Daoy (cell line): ENCODE measurements at places on chromosomes 16 and 17. TPM values are rescaled to one million over a fixed set of nuclear protein-coding genes. Genes with fewer than 3 reads are reported as not detected.

- DNase-seq, result peak; percentile 79
These were observed 2.9 kb upstream of the IFI35 start for GRCh38 chr17:43003542-43004172.

GRCh38 chr17:72233986-72234385 is 113.2 kb downstream of the SOX9 start:
- DNase-seq, result no peak

DNA sequence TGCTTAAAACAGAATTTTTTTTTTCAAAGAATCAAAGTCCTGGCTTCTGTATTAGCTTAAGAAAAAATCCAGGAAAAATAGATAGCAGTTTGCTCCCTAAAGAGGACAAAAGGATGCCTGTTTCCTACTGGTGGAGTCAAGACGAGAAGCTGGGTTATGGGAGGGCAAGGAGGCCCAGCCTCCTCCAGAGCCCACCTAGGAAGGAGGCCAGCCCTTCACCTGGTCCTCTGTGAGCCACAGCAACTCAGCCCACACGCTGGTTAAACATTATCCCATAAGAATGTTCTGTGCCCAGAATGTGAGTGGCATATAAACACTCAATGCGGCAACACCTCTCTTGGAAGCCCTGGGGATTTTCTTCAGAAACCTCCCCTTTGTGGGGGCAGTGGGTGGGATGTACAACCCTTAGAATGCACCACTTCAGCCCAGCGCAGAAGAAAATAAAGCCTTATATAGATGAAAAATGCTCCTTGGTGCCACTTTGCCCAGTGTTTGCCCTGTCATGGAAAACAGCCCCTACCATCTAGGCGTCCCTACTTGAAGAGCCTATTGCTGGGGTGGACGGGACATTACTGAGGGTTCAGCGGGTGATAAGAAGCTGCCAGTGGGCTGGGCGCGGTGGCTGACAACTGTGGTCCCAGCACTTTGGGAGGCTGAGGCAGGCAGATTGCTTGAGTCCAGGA is 48.0 kb downstream of the TEKT5 start:
- no peak for DNase-seq

- no peak for DNase-seq
These were observed 33.5 kb downstream of the ERCC4 start for GRCh38 chr16:13953501-13953900.

- no peak for DNase-seq
These were observed 19.3 kb downstream of the MPRIP start for GRCh38 chr17:17061516-17061915.

DNA sequence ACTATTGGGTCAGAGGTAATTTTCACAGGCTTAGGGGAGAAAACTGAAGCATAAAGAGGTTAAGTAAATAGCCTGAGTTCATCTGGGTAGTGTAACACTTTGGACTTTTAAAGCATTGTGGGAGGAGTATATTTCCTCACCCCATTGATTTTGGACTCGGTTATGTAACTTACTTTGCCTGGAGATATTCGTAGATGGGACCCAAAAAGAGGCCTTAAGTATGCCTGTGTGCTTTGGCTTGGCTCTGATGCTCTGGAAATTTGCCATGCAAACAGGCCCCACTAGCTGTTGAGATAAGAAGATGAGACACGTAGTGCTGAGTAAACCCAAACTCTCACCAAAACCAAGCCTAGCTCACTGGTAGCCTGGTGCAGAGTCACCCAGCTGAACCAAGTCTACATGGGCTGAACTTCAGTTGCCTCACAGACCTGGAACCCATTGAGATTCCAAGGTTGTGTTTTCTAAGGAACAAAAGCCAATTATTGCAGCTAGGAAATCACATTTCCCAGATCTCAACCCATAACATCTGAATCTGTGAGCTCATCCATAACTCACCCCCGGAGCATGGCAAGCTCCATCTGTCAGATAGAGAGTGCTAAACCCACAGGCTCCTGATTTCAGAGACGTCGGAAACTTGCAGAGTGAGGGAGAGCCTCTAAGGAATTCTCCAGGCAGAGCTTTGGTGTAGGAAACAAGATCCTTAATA is 536.0 kb upstream of the C16orf82 start:
- no peak for DNase-seq

GRCh38 chr16:55338646-55339045 is 14.6 kb downstream of the IRX6 start:
- DNase-seq, result no peak

DNA sequence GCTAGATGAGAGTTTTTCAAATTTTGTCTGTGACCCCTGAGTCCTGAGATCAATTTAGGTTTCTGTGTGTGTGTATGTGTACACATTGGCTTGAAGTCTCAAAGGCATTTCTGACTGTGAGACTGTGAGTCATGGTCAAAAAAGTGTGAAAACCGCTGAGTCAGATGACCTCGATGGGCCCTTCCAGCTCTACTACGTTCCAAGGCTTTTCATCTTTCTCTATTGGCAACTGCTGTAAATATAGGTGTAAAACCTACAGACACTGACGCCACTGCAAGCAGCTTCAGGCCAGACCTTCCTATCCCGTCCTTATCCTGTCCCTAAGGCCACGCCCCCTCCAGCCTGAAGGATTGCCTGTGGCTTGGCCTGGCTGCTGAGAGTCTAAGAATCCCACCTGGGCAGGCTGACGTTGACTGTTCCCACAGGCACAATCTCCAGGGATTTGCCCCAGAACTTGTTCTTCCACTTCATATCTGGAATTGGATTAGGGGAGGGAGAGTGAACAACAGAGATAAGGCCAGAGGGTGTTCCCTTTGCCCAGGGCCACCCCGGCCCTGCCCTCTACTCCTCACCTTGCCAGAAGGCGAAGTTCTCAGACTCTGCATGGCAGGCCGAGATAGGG is 11.3 kb downstream of the OSBPL7 start:
- peak; percentile 80 for DNase-seq

DNA sequence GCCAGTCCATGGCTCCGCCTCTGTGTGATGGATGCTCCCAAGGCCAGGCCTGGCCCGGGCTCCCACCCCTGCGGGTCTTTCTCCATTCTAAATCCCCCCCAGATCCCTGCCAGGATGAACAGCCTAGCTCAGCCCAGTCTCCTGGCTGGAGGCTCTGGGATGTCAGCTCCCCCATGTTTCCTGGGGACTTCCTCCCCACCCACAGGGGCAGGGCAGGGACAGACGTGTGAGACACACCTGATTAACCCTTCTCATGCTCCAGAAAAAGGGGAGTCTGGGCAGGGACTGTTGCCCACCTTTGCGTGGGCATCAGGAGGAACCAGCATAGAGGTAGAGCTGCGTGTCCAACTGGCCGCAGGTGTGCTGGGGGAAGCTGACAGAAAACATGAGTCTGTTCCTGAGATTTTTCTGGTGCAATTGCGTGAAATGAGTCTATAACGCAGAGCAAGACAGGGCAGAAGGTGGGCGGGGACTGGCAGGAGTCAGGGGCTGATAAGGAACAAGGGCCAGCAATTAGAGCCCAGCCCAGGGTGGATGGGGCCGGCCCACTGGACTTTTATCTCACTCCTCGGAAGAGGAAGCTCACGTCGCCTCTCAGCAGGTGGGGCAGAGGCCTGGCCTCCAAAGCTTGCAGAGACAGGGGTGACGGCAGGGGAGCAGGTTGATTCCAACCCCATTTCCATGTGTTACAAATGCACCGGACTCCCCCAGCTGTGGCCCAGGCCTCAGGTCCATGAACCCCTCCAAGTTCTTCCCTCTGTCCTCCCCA is 238.2 kb downstream of the RBFOX3 start:
- DNase-seq, result no peak

DNA sequence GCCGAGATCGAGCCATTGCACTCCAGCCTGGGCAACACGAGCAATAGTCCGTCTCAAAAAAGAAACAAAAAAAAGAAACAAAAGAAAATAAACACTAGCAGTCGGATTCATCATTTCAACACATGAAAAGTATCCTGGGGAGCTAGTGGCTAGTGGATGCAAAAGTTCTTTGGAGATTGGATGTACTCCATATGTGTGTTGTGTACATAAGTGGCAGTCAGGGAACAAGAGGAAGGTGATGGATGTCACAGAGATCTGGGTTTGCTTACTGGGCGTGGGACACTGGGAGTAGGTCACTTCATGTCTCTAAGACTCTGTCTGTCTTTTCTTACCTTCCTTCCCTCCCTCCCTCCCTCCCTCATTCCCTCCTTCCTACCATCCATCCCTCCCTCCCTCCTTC is 35.4 kb downstream of the MRC2 start:
- DNase-seq, result no peak

DNA sequence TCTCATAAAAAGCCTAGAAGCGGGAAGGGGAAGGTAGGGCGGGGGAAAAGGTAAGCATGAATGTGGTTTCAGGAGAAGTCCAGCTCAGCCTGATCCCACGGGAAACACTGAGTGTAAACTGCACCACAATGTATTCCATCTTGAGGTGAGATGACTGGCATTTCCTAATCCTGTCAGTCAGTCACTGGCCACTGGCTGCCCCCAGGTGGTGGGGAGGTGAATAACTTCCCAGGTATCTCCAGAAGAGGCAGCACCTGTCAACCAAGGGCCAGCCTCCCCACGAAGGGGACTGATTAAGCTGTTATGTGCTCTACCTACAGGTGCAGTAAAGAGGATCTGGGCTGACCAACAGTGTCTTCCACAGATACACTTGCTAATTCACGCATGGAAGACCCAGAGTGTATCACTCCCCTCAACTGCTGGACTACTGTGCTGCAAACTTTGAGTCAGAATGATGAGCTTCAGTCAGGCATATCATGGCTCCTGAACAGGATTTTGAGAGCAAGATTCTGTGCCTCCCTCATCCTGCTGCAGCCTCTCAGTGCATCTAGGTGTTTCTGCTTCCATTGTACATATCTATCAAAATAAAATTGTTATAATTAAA is 108.5 kb upstream of the CCL2 start:
- DNase-seq, result peak; percentile 61

GRCh38 chr16:68223072-68223471 is 12.9 kb downstream of the ESRP2 start:
- no peak for DNase-seq

DNA sequence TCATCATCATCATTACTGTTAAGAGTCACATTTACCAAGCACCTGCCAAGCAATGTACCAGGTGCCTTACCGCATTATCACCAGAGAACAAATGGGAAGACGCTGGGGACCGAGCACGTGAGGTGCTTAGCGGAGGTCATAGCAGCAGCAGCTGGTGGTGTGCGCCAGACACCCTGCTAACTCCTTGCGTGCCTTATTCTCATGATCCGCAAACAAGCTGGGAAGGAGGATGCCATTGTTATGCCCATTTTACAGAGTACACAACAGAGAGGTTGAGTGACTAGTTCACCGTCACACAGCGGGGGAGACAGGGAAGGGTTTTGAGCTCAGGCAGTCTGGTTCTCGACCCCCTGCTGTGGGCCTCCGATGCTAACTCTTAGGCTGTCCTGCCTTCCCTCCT is 7.3 kb downstream of the ATP2A3 start:
- no peak for DNase-seq

DNA sequence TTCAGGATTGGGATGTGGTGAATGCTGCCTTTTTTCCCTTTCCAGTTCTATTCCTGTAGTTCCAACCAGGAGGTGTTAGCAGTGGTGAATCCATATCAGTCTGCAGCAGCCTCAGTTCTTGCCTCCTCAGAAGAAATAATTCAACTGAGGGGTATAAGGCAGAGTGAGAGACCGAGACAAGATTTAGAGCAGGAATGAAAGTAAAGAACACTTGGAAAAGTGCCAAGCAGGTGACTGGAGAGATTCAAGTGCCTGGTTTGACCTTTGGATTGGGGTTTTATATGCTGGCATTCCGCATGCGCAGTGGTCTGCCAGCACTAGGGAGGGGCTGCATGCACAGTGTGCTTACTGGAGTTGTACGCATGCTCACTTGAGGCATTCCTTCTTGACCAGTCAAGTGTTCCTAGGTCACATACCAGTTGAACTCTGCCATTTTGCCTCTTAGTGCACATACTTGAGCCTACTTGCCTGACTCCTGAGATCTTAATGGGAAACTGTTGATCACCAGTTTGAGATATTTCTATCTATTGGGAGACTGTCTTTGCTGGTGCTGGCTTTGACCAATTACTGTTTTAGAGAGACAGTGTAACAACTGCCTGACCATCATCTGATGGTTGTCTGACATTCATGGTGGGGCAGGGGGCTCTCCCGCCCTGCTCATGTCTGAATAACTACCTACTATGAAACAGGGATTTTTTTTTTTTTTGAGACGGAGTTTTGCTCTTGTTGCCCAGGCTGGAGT is 680 bp upstream of the CCL15 start:
- DNase-seq, result no peak

GRCh38 chr16:2115591-2115973 is 20.1 kb downstream of the PKD1 start:
- no peak for DNase-seq

DNA sequence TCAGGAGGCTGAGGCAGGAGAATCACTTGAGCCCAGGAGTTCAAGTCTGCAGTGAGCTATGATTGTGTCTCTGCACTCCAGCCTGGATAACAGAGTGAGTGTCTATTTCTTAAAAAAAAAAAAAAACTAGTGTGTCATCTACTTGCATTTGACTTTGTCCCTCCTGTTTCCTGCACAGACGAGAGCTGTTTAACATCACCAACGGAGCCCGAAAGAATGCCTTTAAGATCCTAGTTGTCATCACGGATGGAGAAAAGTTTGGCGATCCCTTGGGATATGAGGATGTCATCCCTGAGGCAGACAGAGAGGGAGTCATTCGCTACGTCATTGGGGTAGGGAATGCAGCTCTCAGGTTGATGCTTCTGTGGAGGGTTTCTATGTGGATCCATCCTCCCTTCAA is 13.4 kb downstream of the ITGAM start:
- DNase-seq, result no peak

GRCh38 chr17:72387487-72387886 is 266.7 kb downstream of the SOX9 start:
- peak; percentile 88 for DNase-seq

DNA sequence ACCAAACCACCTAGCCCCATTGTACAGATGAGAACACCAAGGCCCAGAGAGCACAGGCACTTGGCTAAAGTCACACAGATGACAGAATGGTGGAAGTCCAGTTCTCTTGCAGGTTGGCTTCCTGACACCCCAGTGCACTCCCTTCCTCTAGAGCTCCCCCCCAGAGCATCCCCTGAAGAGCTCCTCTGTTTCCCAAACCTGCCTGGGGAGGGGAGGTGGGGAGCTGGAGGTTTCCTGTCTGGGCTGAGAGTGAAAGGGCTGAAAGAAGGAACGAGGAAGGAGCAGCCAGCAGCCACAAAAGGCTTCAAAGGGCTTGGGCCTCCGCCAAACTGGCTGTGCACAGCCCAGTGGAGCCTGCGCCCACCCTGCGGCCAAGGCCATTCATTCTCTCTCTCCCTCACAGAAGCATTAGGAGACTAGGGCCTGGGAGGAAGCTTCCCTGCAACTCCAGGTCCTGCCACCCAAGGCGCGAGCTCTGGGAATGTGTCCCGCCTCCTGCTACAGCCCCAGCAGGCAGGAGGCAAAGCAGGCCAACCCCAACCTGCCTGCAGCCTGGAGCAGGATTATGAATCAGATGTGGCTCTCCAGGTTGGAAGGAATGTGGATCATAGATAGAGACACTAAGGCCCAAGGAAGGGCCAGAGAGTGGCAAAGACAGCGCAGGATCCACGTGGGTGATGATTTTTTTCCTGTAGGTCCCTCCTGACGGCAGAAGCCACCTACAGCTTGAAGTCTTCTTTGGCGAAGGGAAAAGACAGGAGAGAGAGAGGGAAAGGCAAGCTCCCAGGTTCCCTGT is 913 bp downstream of the SLC13A5 start:
- peak; percentile 38 for DNase-seq

GRCh38 chr17:81508639-81509206 is 3.9 kb downstream of the ACTG1 start:
- DNase-seq, result peak; percentile 68

- peak; percentile 44 for DNase-seq
These were observed 55.6 kb downstream of the BAIAP2 start for GRCh38 chr17:81090361-81091136.

The CRYBA1 gene
- not detected in 2 replicates for total RNA-seq

The SLC5A10 gene
- total RNA-seq, result 0.06 TPM in 1 of 2 replicates, not detected in the other

The CD79B gene
- total RNA-seq, result 2.6 TPM in 1 of 2 replicates, not detected in the other

The ABCC6 gene
- not detected in 2 replicates for total RNA-seq

The TBX2 gene
- 1.4 and 1.6 TPM in 2 replicates for total RNA-seq

The HSF4 gene
- 1.2 and 2.8 TPM in 2 replicates for total RNA-seq

The PRAC2 gene
- total RNA-seq, result not detected in 2 replicates
